ENCODE measurements at places on chromosomes 3 and 15.

GRCh38 chr3:35744419-35744818 lies 105.1 kb downstream of the ARPP21 start:
- no peak for DNase-seq
- no peak overlapping the region for H3K4me3 ChIP-seq
- H3K27me3 ChIP-seq = no peaks in the 10 kb centered on the region
- peaks cover 13% of the 10 kb centered on the region for H3K4me1 ChIP-seq

DNA sequence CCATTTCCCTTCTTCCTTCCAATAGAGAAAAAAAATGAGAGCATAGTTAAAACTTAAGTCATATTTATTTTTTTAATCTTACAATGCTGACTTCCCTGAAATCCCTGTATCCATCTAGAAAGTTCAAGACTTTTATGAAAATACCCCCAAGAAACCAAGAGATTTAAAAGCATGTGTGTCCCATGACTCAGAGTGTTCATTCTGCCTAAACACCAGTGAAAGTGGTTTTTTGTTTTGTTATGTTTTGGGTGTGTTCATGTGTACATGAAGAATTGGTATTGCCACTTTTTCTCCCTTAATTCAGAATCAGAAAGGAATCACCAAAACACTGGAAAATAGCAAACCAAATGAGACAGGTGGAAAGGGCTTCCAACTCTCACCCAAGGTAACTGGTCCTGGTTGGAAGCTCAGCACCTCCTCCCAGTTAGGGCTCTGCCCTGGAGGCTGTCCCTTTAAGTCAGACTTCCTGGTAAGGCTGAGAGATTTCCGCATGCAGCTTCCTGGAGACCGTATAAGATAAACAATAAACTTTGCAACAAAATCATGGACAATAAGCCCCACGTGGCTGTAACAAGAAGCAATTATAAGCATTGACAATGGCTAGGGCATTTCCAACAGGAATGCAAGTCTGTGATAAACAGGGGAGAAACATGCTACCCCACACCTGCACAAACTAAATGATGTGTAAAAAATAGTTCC lies 121.9 kb upstream of the ARHGEF3 start:
- no peak for DNase-seq
- no peaks in the 10 kb centered on the region for H3K36me3 ChIP-seq
- peaks cover 48% of the 10 kb centered on the region for H3K4me1 ChIP-seq
- peak overlapping the region; percentile 50 for H3K27ac ChIP-seq
- no peak overlapping the region for H3K4me3 ChIP-seq

- no peak overlapping the region for H3K4me3 ChIP-seq
- H3K27ac ChIP-seq = no peak overlapping the region
- no peak for DNase-seq
- peaks cover 56% of the 10 kb centered on the region for H3K4me1 ChIP-seq
- H3K27me3 ChIP-seq = no peaks in the 10 kb centered on the region
Measured at GRCh38 chr3:12630292-12630691, 33.6 kb downstream of the RAF1 start.

GRCh38 chr15:29430124-29430523 lies 160.5 kb upstream of the NSMCE3 start:
- H3K36me3 ChIP-seq = no peaks in the 10 kb centered on the region
- H3K27me3 ChIP-seq = peaks cover 3% of the 10 kb centered on the region
- DNase-seq = no peak
- no peak overlapping the region for H3K4me3 ChIP-seq
- H3K4me1 ChIP-seq = no peaks in the 10 kb centered on the region

GRCh38 chr3:23518441-23518840 lies 287.3 kb upstream of the UBE2E1 start:
- H3K36me3 ChIP-seq = peaks cover 5% of the 10 kb centered on the region
- peaks cover 30% of the 10 kb centered on the region for H3K4me1 ChIP-seq
- no peak overlapping the region for H3K4me3 ChIP-seq
- DNase-seq = no peak
- no peak overlapping the region for H3K27ac ChIP-seq
- no peaks in the 10 kb centered on the region for H3K27me3 ChIP-seq

GRCh38 chr3:147538034-147538433 lies 128.9 kb downstream of the ZIC1 start:
- H3K27ac ChIP-seq = no peak overlapping the region
- H3K4me1 ChIP-seq = no peaks in the 10 kb centered on the region

- H3K4me1 ChIP-seq = peaks cover 13% of the 10 kb centered on the region
- peak; percentile 32 for DNase-seq
- H3K4me3 ChIP-seq = peak overlapping the region; percentile 91
- H3K27me3 ChIP-seq = no peaks in the 10 kb centered on the region
- H3K27ac ChIP-seq = peak overlapping the region; percentile 53
Measured at GRCh38 chr15:41827290-41827879, 507 bp upstream of the JMJD7 start.

- no peak overlapping the region for H3K27ac ChIP-seq
- H3K36me3 ChIP-seq = peaks cover 12% of the 10 kb centered on the region
- H3K27me3 ChIP-seq = no peaks in the 10 kb centered on the region
- no peak for DNase-seq
- no peak overlapping the region for H3K4me3 ChIP-seq
Measured at GRCh38 chr3:194587438-194587931, 45.7 kb downstream of the TMEM44 start.

DNA sequence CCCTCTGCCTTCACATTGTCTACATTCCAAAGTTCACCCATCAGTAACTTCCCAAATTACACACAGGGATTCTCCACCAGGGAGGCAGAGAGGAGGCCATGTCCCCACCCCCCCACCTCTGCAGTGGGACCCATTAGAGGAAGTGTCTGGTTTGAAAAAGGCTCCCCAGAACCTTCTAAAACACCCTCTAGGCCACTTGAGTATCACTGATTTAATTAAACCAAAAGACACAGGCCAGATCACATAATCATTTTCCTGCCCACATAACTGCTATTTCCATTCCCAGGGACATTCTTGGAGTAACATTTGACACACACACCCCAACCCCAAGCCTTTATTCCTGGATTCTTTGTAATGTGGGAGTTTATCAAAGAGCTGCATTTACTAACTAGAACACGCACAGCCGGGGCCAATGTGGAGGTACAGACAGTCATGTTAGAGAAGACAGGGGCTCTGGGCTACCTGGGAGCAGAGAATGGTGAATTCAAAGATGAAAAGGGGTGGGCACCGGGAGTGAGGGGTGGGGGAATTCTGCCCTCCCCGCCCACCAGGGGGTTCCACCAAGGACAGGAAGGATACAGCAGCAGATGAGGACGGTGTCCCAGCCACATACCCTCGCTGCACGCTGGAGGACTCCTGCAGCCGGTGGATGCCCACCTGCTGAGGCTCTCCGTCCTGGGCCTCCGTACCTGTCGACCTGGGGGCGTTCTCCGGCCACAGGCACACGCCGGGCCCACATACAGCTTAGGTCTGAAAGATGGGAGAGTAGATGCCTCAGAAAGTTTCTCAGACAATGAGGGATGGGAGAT lies 201.4 kb upstream of the CTNNB1 start:
- no peaks in the 10 kb centered on the region for H3K4me1 ChIP-seq
- no peak for DNase-seq
- no peaks in the 10 kb centered on the region for H3K36me3 ChIP-seq
- no peak overlapping the region for H3K4me3 ChIP-seq

GRCh38 chr15:33016405-33017024 lies 178.0 kb downstream of the FMN1 start:
- DNase-seq = no peak
- H3K4me3 ChIP-seq = no peak overlapping the region
- H3K4me1 ChIP-seq = no peaks in the 10 kb centered on the region
- H3K27ac ChIP-seq = no peak overlapping the region
- no peaks in the 10 kb centered on the region for H3K36me3 ChIP-seq

- H3K4me1 ChIP-seq = peaks cover 77% of the 10 kb centered on the region
- H3K4me3 ChIP-seq = no peak overlapping the region
- DNase-seq = no peak
Measured at GRCh38 chr15:85412066-85412465, 31.7 kb downstream of the AKAP13 start.

GRCh38 chr15:97652700-97653167 lies 307.8 kb upstream of the ARRDC4 start:
- no peak for DNase-seq
- H3K27me3 ChIP-seq = peaks cover 1% of the 10 kb centered on the region
- H3K4me3 ChIP-seq = no peak overlapping the region
- no peaks in the 10 kb centered on the region for H3K4me1 ChIP-seq
- H3K36me3 ChIP-seq = no peaks in the 10 kb centered on the region

GRCh38 chr3:57688291-57688690 lies 4.6 kb downstream of the DENND6A start:
- peaks cover 21% of the 10 kb centered on the region for H3K36me3 ChIP-seq
- H3K4me3 ChIP-seq = no peak overlapping the region

- no peaks in the 10 kb centered on the region for H3K27me3 ChIP-seq
- H3K36me3 ChIP-seq = no peaks in the 10 kb centered on the region
- no peaks in the 10 kb centered on the region for H3K4me1 ChIP-seq
- DNase-seq = no peak
- H3K4me3 ChIP-seq = no peak overlapping the region
Measured at GRCh38 chr3:181311186-181311585, 321.6 kb upstream of the DNAJC19 start.

DNA sequence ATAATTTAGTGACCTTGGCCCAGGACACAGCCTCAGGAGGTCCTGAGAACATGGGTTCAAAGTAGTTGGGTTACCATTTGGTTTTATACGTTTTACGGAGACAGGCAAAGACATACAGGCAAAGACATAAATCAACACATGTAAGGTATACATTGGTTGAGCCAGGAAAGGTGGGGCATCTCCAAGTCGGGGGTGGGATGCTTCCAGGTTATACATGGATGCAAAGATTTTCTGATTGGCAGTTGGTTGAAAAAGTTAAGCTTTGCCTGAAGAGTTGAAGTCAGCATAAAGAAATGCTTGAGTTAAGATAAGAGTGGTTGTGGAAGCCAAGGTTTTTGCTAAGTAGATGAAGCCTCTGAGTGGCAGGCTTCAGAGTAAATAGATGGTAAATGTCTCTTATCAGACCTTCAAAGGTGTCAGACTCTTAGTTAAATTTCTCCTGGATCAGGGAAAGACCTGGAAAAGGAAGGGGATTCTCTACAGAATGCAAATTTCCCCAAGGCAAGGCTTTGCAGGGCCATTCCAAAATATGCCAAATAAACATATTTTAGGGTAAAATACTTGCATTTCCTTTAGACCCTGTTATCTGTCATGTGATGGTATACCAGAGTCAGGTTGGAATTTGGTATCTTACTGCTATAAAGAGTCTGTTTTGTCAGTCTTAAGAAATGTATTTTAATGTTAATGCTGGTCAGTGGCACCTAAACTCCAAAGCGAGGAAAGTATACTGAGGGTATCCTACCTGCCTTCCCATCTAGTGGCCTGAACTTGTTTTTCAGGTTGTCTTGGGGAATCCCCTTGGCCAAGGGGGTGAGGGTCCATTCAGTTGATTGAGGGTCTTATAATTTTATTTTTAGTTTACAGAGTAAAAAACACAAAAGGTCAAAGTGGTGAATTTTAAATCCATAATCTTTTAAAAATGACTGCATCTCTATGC lies 8.2 kb upstream of the PDHB start:
- H3K36me3 ChIP-seq = no peaks in the 10 kb centered on the region
- no peaks in the 10 kb centered on the region for H3K27me3 ChIP-seq
- no peak overlapping the region for H3K27ac ChIP-seq
- no peak overlapping the region for H3K4me3 ChIP-seq
- no peaks in the 10 kb centered on the region for H3K4me1 ChIP-seq
- DNase-seq = no peak

DNA sequence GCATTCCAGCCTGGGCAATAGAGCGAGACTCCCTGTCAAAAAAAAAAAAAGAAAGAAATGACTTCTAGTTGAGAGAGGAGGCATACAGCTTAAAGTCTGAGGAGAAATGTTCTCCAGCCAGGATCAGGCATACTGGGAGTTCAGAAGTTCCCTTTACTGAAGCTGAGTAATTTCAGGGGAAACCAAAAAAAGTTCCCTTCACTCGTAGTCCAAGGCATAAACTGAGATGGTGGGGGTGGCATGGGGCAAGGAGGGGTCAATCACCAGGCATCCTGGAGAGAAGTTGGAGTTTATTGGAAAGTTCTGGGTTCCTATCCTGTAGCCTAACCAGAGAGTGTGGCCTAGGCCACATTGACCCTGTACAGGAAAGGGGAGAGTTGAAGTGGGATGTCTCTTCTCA lies 5.9 kb downstream of the GPX1 start:
- no peak for DNase-seq
- peaks cover 45% of the 10 kb centered on the region for H3K4me1 ChIP-seq
- peaks cover 11% of the 10 kb centered on the region for H3K36me3 ChIP-seq
- H3K27ac ChIP-seq = peak overlapping the region; percentile 79
- H3K4me3 ChIP-seq = no peak overlapping the region
- no peaks in the 10 kb centered on the region for H3K27me3 ChIP-seq

- DNase-seq = no peak
- no peak overlapping the region for H3K27ac ChIP-seq
- H3K27me3 ChIP-seq = no peaks in the 10 kb centered on the region
Measured at GRCh38 chr3:81470524-81471278, 290.7 kb downstream of the GBE1 start.

- no peaks in the 10 kb centered on the region for H3K36me3 ChIP-seq
- no peak for DNase-seq
- no peak overlapping the region for H3K4me3 ChIP-seq
- no peak overlapping the region for H3K27ac ChIP-seq
Measured at GRCh38 chr15:89521605-89522004, 25.2 kb upstream of the RHCG start.

DNA sequence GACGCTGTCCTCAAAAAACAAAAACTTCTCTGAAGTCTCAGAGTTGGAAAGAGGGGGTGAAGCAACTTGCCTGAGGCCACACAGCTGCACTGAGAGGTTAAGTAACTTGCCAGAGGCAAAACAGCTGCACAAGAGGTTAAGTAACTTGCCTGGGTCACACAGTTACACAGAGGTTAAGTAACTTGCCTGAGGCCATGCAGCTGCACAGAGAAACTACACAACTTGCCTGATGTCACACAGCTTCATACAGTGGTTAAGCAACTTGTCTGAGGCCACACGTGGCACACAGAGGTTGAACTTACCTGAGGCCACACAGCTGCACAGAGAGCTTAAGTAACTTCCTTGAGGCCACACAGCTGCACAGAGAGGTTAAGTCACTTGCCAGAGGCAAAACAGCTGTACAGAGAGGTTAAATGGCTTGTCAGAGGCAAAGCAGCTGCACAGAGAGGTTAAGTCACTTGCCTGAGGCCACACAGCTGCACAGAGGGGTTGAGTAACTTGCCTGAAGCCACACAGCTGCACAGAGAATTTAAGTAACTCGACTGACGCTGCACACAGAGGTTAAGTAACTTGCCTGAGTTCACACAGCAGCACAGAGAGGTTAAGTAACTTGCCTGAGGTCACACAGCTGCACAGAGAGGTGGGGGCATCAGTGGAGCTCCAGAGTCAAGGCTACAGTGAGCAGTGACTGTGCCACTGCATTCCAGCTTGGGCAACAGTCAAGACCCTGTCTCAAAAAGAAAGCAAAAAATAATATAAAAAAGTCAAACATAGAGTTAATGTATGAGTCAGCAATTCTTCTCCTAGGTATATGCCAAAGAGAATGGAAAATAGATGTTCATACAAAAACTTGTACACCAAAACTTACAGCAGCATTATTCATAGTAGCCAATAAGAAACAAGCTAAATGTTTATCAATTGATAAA lies 12.0 kb upstream of the ACAD9 start:
- DNase-seq = no peak
- H3K4me3 ChIP-seq = no peak overlapping the region
- H3K4me1 ChIP-seq = no peaks in the 10 kb centered on the region
- no peaks in the 10 kb centered on the region for H3K27me3 ChIP-seq
- H3K36me3 ChIP-seq = no peaks in the 10 kb centered on the region

GRCh38 chr15:35548435-35548834 lies 2.5 kb upstream of the DPH6 start:
- H3K4me1 ChIP-seq = peaks cover 30% of the 10 kb centered on the region
- no peak overlapping the region for H3K4me3 ChIP-seq
- DNase-seq = no peak
- peaks cover 6% of the 10 kb centered on the region for H3K36me3 ChIP-seq
- H3K27me3 ChIP-seq = no peaks in the 10 kb centered on the region

Data from activated B cell treated with CpG ODN at 0.5 μM for 24 hours (primary cell).